ENCODE measurements at places on chromosomes 16 and 17.

GRCh38 chr16:61871837-61872777 is 164.1 kb downstream of the CDH8 start:
- DNase-seq: no peak

DNA sequence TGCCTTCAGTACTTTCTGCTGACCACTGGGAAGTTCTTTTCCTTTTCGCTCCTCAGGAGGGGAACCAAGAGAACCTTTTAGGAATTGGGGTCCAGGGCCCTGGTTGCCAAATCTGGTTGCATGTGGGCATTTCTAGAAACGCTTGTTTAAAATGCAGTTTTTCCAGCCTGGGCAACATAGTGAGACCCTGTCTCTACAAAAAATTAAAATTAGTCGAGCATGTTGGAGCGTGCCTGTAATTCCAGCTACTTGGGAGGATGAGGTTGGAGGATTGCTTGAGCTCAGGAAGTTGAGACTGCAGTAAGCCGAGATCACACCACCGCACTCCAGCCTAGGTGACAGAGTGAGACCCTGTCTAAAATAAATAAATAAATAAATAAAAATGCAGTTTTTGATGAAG is 1.2 kb downstream of the PNPO start:
- no peak for DNase-seq

DNA sequence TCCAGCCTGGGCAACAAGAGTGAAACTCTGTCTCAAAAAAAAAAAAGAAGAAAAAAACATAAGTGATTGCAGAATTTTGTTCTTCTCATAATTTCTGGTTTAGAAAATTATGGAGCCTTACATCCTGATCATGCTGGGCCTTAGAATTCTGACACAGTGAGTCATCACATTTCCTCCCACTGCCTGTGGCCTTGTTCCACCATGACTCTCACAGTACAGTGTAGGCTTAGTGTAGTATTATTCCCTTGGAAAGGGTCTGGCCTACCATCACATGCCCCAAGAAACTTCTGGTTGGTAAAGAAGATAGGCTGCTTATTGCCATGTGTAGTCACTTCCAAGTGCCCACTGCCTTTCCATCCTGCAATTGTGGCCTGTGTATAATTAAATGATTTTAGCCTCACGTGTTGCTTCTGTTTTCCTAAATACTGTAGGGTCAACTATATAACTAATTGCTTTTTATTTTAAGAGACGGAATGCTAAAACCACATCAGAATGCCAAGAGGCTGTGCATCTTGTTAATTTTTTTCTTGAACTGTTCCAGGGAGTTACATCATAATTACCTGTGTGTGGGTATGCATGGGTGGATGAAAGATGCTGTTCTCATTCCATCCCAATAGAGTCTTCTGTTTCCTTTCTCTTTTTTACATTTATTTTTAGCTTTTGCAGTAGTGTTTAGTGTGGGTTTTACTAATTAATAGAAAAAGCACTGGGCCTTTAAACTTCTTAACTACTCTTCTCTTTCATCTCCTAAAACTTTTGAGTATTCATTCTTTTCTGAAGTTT is 25.9 kb downstream of the OGFOD1 start:
- no peak for DNase-seq

GRCh38 chr17:51164911-51165679 is 1.1 kb upstream of the NME2 start:
- no peak for DNase-seq

GRCh38 chr16:89383095-89384003 is 107.0 kb downstream of the ANKRD11 start:
- no peak for DNase-seq

GRCh38 chr16:88624977-88625576 is 13.3 kb upstream of the IL17C start:
- no peak for DNase-seq

DNA sequence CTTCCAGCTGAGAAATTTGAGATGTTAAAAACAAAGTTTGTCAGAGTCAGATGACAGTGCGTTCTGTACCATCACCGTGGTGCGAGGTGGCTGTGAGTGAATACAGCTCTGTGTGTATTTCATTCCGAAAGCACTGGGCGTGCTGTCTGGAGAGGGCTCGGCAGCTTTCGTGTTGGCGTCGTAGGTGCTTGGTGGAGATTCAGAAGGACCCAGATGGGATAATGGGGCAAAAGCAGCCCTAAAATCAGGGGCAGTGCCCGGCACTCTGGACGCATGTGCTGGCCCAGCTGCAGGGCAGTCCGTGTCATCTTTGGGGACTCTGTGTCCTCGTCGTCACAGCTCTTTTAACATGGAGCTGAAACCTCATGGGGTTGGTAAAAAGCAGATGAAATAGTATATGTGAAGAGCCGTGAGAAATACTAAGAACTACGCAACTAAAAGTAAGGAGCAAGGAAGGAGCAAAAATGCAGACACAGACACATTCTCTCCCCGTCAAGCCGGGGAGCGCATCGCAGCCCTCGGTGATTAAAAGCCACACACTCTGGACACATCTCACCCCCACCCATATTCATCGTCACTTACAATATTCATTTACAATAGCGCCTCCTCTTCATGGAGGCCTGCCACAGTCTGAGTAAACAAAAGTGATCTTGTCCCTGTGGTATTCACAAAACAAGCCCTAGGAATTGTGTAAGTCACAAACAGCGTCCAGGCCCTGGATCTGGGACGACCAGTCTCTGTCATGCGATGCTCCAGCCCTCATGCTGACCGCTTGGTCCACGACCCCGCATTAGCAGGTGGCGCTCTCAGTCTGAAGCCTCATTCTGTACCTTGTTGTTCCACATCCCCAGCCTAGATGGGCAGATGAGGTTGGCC is 206.7 kb downstream of the RPTOR start:
- DNase-seq: no peak

DNA sequence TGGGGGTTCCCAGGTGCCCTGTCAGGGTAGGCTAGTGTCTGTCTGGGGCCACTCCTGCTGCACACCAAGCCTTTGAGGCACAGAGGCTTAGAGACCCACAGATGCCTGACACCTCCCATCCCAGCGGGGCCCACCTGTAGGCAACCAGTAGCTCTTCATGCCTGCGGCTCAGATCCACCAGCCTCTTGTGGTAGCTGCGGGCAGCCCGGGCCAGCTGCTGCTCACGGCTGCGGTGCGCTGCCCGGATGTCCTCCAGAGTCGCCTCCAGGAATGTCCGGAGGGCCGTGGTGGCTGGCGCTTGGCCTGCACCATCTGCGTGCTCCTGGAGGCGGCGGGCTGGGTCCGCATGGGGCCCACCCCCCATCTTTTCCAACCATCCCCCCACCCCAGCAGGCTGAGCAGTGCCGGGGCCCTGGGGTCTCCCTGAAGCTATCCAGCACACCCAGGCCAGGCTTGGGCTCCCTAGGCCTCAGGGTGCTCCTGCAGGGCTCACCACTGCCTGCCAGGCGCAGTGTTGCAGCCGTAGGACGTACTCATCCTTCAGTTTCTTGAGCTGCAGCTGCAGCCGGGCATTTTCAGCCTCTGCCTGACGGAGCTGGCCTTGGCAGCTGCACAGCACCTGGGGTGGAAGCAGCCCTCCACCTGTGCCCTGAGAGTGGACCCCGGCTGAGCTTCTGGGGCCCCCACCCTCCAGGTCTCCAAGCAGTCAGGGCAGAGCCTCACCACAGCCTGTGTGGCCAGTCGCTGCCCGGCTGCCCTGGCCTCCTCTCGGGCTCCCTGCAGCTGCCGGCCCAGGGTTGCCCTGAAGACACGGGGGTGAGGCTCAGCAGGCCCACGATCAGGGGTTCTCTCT is 1.8 kb downstream of the CCDC78 start:
- no peak for DNase-seq

DNA sequence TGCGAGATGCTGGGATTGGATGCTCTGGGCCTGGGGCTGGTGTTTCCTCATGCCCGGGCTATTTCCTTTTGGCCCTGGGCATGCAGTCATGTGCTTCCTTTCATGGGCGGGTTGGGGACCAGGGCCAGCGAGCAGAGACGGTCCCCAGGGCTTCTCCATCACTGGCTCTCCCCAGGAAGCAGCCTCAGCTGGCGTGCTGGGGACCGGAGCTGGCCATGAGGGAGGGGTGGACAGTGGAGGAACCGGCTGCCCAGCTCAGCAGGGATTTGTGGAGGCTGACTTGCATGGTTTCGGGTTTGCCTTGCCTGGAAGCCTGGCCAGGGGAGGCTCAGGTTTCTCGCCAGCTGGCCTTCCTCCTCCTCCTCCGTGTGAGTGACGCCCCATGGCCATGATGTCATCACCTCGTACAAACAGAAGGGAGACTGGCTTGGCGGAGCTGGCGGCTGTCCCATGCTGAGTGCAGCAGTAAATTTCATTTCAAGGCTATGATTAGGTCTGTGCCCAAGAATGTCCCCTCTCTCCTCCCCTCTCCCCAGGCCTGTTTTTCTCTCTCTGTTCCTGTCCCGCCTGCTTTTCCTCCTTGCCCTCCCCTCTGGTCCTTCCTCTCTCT is 8.9 kb upstream of the TIMP2 start:
- DNase-seq: no peak

DNA sequence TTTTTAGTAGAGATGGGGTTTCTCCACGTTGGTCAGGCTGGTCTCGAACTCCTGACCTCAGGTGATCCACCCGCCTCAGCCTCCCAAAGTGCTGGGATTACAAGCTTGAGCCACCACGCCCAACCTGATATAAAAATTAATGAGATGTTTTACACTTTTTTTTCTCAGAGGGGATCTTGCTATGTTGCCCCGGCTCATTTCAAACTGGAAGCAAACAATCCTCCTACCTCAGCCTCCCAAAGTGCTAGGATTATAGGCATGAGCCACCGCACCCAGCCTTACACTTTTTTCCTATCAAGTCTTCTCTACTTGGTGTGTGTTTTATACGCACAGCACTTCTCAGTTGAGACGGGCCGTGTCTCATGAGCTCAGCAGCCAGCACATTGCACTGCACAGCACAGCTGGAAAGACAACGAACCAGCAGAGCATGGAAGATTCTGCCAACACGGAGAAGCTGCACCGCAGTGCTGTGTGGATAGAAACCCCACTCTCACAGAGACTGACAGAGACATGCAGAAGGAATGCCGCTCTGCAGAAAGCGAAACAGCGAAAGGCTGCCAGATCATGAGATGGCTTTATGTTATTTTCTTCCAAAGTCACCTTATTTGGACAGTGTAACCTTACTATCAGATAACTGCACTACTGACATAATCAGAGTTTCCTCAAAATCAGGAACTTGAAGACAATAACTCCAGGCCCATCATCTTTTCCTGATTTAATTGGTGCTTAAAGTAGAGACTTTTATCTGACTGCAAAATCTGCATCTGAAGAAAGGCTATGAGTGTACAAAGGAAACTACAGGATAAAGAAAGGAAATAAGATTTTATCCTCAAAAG is 6.5 kb upstream of the QRICH2 start:
- no peak for DNase-seq

GRCh38 chr17:74892013-74892841 is 1.2 kb downstream of the FADS6 start:
- no peak for DNase-seq

DNA sequence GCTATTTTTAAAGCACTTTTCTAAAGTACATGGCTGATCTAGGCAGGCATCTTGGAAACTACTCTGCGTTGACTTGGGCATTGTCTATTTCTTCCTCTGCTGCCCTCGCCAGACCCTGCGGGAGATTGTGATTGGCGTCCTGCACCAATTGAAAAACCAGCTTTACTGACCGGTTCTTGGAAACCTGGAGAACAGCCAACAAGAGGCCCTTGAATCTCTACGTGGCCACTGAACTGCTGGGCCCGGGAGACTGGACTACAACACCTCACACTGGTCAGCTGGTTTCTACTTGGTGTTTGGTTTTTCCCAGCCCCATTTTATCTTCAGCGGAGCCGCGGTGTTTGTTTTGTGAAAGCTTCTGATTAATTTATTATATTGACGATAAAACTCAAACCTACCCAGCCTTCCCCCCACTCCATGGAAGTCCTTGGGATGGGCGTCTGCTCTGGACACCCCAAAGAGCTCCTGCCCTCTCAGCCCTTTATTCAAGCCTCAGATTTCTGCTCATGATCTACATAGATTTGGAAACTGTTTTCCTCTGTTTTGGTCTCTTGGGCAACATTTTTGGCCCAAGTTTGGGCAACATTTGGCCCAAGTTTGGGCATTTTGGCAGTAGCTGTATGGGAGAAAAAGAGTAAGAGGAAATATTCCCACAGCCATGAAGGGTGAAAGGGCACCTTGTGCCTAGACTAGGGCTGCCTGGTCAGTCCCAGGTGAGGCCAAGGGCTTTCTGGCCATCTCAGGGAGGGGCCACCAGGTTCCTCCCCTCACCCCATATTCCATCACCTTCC is 4.7 kb downstream of the MLX start:
- no peak for DNase-seq

- no peak for DNase-seq
Measured at GRCh38 chr17:48550502-48551213, 5.7 kb upstream of the HOXB2 start.

DNA sequence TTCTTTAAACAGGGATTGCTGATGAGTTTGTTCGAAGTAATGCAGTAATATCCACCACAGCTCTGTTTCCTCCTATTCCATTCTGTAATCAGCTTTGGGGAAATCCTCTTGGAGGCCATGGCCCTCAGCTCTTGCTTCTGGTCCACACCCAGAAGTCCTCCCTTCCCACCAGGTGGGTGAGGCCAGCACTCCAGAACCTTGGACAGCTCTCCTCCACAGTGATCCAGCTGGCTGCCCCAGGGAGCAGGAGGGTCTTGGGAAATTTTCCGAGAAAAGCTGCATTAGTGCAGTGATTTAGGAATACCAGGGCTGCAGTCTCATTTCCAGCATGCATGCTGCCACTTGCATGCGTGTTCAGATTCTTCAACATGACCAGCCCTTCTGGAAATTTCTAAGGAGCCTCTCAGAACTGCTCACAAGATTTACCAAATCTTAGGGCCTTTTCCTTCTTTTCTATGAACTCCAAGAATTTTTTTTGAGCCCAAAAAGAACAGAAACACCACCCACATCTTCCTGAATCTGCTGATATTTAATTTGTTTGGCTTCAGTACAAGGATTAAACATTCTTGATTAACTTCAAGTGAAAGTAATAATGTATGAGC is 4.2 kb downstream of the SMPD3 start:
- no peak for DNase-seq

DNA sequence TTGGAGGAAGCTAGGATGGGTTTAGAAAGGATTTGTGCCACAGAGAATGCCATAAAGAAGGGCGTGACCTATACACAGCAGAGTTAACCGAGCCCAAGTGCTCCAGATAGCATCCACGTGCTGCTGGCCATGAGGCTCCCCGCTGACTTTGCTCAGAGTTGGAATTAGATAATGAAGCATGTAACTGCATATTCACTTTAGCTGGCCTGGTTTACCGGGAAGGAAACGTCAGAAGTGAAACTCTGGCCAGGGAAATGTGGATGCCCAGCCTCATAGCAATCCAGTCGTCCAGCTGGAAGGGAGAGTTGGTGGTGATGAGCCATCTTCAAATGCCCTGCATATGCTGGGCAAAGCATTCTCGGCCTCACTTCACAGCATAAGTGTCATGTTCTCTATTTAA is 6.1 kb downstream of the KRT35 start:
- no peak for DNase-seq

GRCh38 chr16:53865494-53865863 is 161.5 kb downstream of the FTO start:
- no peak for DNase-seq

DNA sequence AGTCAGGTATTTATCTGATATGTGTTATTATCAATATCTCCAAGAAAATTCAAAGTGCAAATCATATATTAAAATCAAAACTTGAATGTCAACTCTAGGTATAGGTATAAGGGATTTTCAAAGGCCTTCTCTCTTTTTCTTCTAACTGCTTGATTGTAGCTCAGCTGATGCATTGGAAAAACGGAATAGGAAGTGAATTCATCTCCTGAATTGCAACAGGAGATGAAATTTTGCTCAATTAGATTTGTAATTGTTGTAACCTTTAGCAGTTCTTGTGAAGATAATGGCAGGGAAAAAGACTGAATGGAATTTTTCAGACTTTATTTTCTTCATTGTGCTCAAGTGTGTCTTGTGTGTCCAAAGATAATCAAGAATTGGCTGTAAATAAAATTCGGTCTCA is 190.2 kb upstream of the KCNJ16 start:
- DNase-seq: no peak
